ENCODE measurements at places on chromosomes 4 and X.
A peak's percentile ranks its signal among the peaks of the same experiment; 100 is the strongest.

DNA sequence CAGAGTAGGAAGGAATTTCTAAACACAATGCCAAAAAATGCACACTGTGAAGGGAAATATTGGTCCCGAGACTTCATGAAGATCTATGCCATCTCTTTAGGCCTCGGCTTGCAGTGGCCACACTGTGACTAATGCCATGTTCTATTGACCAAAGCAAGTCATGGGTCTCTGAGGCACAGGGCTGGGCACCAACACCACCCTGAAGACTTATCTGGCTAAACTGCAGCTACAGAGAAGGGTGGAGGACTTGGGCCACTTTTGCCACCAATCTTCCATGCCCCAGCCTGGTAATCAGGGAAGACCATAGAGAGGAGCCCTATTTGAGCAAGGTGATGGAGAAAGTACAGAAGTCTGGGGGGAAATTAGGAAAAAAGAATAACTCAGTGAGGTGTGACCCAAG lies 42.1 kb downstream of the HMX1 start:
- no peak for DNase-seq

GRCh38 chr4:13142191-13142590 lies 341.9 kb downstream of the RAB28 start:
- DNase-seq = no peak

DNA sequence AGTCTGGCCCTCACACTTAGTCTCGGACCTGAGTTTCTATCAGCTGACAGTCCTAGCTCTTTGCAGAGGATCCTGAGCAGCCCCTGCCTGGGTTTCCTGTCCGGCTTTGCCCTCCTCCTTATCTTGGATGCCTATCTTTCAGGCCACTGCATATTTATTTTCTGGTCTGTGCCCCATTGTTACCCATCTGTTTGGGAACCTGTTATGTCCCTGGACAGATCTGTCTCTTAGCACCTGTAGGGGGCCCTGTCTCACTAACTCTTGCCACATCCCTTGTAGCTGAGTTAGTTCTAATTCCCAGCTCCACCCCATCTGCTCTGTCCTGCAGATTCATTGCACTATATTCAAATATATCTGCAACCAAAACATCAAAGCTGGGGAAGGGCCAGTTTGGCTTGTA lies 514.9 kb upstream of the LCORL start:
- DNase-seq = no peak

DNA sequence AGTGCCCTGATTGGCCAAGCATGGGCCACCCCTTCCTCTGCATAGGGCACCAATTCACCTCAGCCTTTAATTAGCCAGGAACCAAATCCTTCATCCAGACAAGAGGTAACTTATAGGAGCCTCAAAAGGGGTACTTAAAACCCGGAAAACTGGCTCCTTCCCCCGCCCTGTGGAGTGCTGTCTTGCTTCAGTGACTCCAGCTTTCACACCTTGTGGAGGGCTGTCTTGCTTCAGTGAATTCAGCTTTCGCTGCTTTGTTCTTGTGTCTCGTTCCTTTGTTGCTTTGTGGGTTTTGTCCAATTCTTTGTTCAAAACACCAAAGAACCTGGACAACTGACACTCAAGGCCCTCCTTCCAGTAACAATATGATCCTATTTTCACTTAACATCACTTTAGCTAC lies 82.2 kb upstream of the FRG1 start:
- DNase-seq = no peak

DNA sequence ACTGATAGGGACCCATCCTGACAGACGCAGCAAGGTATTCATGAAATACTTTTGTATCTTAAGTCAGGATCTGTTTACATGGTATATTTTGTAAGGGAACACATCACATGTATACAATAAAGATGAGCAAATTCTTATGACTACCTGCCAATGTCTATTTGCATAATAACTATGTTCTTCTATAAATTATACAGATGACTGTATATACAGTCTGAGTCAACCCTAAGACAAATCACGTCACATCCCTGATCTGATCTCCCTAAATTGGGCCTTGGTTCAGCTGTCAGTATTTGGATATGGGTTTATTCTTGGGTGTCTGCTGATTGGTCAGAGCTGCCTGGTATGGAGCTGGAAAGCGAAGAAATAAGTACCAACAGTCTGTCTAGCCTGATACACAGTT lies 93.3 kb downstream of the SERPINA7 start:
- no peak for DNase-seq

DNA sequence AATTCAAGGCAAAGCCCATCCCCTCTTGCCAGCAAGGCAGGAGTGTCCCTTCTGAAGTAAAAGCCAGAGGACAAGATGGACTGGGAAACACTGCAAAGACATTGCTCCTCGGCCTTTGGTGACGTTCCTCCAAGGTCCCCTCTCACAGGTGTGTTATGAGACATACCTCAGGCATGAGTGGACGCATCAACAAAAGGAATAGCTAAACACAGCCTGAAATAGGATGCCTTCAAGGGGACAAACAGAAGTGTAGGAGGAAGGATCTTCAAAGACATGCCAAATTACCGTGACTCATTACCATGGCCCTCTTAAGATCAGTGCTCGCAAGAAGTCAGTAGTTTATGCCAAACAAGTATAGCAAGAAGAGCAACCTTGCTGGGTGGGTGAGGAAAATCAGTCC lies 6.0 kb upstream of the IDS start:
- no peak for DNase-seq

- no peak for DNase-seq
Observed at GRCh38 chr4:177008071-177008835, 215.5 kb upstream of the VEGFC start.

DNA sequence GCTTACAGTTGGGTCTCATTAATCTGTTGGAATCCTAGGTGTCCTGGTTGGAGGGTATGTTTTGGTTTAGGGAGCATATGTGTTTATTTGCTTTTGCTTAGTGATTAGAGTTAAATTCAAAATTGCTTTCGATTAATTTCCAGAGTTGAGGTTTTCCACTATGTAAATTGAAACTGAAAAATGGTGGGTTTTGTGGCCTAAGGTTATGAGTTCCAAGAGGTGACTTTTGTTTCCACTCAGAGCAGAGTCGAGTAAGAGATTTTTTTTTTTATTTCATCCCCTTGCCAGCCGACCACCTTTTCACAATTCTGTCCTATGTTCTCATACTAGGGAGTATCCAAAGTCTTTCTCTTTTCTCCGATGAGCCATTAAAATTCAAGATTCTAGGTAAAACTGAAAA lies 66.9 kb downstream of the GRIA2 start:
- DNase-seq = no peak

GRCh38 chr4:165053645-165054044 lies at the start of gene TRIM75:
TSS of gene TRIM75 (plus strand) at chr4:165053866. CDS start at chr4:165059148, 5,282 bp downstream.
- DNase-seq = no peak

GRCh38 chr4:34271479-34272355 lies 1972.6 kb downstream of the ARAP2 start:
- no peak for DNase-seq

GRCh38 chr4:84796394-84796793 lies 170.1 kb downstream of the WDFY3 start:
- DNase-seq = no peak

GRCh38 chrX:54473993-54474859 lies 21.8 kb downstream of the FGD1 start:
- no peak for DNase-seq

- no peak for DNase-seq
Observed at GRCh38 chr4:109708990-109709389, 5.7 kb upstream of the CASP6 start.

- DNase-seq = no peak
Observed at GRCh38 chr4:174591243-174592021, 69.1 kb upstream of the HPGD start.

DNA sequence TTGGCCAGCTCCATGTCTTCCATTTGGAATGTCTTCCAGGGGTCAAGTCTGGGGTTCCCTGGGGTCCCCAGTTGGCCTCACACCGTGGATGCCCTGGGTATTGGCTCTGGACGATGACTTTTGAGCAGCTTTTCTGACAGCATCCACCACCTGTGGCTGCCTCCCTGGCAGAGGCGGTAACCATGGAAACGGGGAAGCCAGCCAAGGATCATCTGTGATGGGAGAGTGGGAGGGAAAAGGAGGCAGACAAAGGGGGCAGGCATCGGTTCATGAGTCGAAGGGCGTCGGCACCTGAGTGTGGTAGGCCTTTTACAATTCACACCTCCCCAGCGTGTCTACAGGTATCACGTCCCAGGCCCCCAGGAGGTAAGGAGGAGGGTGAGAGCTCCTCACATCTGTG lies 152.2 kb downstream of the ASMT start:
- DNase-seq = no peak

DNA sequence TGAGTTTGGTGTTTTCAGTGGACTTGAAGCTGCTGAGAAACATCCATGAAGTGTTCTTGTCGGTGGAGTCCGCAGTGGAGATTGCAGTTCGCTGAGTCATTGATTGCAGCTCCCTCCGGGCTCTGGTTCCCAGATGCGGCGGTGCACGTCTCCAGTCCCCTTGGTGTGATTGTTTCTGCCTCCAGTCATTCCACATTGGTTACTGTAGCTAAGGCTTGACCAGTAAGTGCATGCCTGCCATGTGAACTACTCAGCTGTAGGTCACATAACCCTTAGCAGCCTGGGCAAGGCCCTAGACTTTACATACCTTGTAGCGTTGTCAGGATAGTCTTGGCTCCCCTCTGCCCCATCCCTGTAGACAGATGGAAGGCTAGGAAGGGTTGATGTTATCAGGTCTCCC lies 53.8 kb upstream of the CLCN4 start:
- DNase-seq = no peak

GRCh38 chrX:118541482-118541881 lies 45.9 kb downstream of the DOCK11 start:
- no peak for DNase-seq

DNA sequence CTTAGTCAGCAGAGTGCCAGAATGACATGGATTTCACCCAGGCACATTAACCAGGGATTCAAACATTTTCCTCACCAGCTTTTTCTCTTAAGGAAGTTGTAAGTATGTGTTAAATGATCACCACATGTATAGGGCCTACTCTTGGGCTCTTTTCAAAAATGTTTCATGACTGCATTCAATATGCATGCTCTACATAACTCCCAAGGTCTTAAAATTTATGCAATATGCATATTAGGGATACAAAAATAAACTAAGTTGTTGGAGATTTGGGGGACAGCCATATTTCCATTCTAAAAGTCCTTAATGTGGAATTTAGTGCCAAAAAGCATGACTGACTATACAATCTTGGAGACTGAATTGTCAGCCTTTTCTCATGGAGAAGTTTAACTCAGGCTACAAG lies 25.0 kb upstream of the TRPC5OS start:
- DNase-seq = no peak

GRCh38 chrX:47145395-47146120 lies 537 bp downstream of the RBM10 start:
- no peak for DNase-seq

GRCh38 chr4:113977526-113977855 lies 2.0 kb downstream of the ARSJ start:
- no peak for DNase-seq

- DNase-seq = peak; percentile 22
Observed at GRCh38 chrX:47648376-47648775, 2.0 kb downstream of the ELK1 start.

DNA sequence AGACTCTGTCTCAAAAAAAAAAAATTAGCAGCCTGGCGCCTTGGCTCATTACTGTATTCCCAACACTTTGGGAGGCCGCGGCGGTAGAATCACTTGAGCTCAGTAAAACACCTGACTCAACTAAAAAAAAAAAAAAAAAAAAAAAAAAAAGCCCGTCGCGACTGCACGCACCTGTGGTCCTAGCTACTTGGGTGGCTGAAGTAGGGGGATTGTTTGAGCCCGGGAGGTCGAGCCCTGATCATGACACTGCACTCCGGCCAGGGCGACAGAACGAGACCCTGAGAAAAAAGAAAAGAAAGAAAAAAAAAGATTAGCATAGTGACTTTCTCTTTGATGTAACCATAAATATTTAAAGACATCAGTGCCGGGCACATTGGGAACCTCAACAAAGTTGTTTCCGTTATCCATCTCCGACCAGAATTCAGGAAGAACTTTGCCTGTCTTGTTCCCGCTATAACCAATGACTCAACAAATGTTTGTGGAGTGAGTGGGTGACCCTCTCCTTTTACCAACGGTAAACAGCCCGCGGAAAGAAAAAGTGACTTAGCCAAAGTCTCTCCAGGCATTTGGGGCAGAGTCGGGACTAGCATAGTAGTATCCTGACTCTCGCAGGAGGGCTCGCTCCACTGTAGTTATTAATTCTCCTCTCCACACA lies 553 bp upstream of the MED28 start:
- peak; percentile 18 for DNase-seq

DNA sequence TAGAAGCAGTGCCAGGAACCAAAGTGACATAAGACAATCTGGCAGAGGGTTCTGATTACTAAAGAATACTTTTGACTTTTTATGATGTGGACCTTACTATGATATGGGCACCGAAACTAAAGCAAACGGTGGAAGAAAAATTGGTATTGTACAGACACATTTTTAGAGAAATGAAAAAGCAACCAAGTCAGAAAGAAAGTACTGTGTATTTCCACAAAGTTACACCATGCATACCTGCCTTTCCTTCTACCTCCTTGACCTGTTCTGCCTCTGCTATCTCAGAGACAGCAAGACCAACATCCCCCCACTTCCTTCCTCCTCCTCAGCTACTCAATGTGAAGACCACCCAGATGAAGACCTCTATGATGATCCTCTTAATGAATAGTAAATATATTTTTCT lies 88.3 kb downstream of the HUWE1 start:
- no peak for DNase-seq

- DNase-seq = no peak
Observed at GRCh38 chr4:186714006-186714675, 9.5 kb downstream of the FAT1 start.

DNA sequence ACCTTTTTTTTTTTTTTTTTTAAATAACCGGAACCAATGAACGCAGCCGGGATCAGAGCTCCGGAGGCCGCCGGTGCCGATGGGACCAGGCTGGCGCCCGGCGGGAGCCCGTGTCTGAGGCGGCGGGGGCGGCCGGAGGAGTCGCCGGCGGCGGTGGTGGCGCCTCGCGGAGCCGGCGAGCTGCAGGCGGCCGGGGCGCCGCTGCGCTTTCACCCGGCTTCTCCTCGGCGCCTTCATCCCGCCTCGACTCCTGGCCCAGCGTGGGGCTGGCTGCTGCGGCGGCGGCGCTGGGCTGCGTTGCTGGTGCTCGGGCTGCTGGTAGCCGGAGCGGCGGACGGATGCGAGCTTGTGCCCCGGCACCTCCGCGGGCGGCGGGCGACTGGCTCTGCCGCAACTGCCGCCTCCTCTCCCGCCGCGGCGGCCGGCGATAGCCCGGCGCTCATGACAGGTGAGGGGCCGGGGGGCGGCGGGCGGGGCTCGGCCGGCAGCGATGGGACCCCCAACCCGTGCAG lies 337 bp downstream of the STIM2 start:
- DNase-seq = peak; percentile 67

DNA sequence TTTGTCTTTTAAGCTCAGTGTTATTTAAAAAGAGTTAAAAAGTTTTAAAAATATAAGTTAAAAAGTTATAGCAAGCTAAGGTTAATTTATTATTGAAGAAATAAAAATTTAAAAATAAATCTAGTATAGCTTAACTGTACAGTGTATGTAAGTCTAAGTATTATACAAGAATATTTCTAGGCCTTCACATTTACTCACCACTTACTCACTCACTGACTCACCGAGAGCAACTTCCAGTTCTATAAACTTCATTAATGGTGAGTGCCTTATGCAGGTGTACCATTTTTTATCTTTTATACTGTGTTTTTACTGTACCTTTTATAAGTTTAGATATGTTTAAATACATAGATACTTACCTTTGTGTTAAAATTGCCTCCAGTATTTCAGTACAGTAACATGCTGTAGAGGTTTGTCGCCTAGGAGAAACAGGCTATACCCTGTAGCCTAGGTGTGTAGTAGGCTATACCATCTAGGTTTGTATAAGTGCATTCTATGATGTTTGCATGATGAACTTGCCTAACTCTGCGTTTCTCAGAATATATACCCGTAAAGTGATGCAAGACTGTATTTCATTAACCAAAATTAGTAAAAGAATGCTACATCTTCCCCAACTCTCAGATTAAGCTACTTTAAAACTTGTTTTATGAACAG lies 202.9 kb downstream of the CFAP299 start:
- DNase-seq = no peak

All from activated CD4-positive, alpha-beta memory T cell treated with anti-CD3 and anti-CD28 coated beads, Interleukin-2, amount 10 ng/mL, durations not matched to agents 7 days and 5 days (primary cell).